IPS DF 19.7 (cell line): ENCODE measurements at places on chromosomes 5 and 9.

GRCh38 chr5:90602681-90603080 is 44.1 kb downstream of the ADGRV1 start:
- no peak for DNase-seq

DNA sequence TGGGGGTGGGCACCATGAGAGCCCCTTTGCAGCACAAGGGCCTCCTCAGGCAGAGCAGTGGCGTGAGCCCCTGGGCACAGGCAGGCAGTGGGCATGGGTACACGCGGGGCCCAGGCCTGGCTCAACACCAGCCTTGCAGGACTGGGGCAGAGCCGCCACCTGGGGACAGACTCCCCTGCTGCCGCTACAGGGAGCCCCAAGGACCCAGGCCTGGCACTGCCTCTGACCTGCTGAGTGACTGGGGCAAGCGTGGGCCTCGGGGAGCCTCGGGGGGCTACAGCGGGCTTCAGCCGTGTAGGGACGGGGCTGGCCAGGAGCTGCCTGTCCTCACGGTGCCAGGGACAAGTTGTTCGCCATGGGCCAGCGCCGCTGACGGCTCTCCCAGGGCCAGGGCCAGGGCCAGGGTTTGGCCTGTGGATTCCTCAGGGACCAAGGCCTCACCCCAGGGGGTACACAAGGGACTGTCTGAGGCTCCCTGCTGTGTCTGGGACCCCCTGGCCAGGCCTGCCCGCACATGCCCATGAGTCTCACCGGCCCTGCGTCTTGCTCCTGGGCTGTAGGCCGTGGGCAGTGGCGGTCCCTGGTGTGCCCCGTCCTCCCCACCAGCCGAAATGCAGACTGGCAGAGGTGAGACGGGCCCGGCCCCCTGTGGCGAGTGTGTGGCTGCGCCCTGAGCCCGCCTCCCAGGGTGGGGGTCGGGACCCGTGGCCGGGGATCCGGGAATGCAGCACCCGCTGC is 42.5 kb downstream of the KCNT1 start:
- DNase-seq: no peak

- no peak for DNase-seq
These were observed 487.2 kb downstream of the SEMA5A start for GRCh38 chr5:9058666-9059065.

GRCh38 chr5:141245250-141245717 is at the start of gene PCDHB15:
TSS of gene PCDHB15 (plus strand) at chr5:141245395. CDS start at chr5:141245579, 184 bp downstream.
- peak; percentile 30 for DNase-seq

GRCh38 chr5:140565780-140566095 is 1.1 kb downstream of the SLC35A4 start:
- no peak for DNase-seq

- DNase-seq: no peak
These were observed 110.8 kb upstream of the ERCC6L2 start for GRCh38 chr9:95764533-95765319.

- no peak for DNase-seq
These were observed 463.7 kb downstream of the DNAH5 start for GRCh38 chr5:13480834-13481233.

GRCh38 chr5:18961234-18961633 is 1026.8 kb downstream of the CDH18 start:
- no peak for DNase-seq

DNA sequence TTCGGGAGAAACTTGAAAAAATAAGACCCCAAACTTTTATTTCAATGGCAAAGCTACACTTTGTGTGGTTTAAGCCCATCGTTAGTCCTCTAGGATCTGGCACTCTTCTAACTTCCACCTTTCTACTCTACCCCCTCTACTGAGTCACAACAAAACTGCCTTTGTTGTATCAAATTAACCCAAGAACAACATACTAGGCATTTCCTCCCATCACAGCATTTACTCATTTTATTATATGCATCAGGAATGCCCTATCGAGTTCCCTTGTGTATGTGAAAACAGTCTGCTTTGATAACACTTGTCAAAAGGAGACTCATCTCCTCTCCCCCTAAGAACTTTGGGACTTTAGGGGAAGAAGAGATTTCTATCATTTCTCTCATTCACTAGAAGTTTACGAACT is 158.9 kb upstream of the FREM1 start:
- no peak for DNase-seq

- DNase-seq: no peak
These were observed 1968.2 kb upstream of the NUDT12 start for GRCh38 chr5:105530716-105531261.

DNA sequence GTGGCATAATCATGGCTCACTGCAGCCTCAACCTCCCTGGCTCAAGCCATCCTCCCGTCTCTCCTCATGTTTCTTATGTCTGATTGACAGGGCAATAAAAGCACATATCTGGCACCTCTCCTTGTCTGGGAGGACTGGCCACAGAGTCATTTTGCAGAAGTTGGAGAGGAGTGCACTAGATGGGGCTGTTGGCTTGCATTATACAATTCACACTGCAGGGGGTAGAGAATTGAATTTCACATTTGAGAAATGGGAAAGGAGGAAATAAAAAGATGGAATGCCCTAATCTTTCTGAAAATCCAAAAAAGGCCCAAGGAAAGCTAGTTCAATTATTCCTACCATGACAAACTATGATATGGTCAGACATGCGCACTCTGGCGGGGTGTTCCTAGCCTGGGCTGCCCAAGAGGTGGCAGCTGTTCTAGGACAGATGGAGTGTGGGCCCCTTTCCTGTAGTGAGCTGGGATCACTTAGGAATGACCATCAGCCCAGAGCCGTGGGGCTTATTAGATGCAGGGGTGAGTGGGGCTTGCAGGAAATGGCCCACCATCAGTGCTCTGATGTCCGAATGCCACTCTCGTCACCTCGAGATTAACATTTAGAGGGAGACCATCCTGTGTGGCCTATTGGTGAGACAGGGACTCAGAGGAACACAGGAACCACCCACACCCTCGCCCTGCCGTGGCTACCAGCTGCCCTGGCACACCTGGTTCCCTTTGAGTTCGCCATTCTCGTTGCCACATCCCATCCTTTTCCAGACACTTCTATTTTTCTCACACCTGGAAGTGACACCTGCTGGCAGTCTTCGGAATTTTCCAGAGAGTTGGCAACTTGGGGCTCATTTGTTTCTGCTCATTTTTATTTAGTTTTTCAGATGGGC is 21.8 kb upstream of the ANKRD18A start:
- no peak for DNase-seq

GRCh38 chr9:132949709-132950108 is 5.3 kb upstream of the TSC1 start:
- DNase-seq: no peak

DNA sequence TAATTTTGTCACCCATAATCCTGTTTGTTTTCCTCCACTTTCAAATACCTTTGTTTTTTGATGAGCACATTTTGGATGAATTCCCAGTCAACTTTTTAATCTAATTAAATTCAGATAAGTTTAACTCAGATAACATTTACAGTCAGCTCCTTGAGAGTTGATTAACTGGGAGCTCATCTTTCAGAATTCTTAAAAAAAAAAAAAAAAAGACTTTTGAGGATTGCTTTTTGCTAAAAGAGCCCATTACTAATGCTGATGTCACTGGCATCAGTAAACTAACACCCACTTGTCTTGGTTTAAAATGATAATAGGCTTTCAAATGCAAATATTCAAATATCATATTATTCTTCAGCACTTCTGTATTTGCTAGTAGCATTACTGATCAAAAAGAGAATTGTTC is 47.1 kb upstream of the NFIB start:
- DNase-seq: no peak

GRCh38 chr5:117652958-117653280 is 1078.3 kb upstream of the SEMA6A start:
- no peak for DNase-seq
